ENCODE measurements at places on chromosomes 12 and 14.

DNA sequence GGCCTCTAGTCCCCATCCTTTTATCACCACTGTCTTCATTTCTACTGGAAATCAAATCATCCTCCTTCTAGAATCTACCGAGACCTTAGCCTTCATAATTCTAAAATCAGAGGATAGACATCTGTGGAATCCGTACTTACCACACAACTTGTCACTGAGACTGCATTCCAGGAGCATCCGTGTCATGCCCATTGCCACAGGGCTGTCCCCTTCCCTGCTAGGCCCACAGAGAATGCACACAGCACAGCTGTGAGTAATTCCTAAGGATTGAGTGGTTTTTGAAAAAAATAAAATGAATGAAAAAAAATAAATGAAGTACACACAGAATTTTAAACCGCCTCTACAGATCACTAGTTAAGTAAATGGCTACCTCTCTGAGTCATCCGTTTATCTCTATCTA lies 21.0 kb upstream of the MAGOHB start:
- DNase-seq, result no peak

- no peak for DNase-seq
Measured at GRCh38 chr12:53830631-53831030, 78.9 kb upstream of the CISTR start.

- DNase-seq, result no peak
Measured at GRCh38 chr12:1816730-1817348, 3.5 kb upstream of the LRTM2 start.

GRCh38 chr12:57258977-57259970 lies 8.3 kb upstream of the STAC3 start:
- DNase-seq, result no peak

DNA sequence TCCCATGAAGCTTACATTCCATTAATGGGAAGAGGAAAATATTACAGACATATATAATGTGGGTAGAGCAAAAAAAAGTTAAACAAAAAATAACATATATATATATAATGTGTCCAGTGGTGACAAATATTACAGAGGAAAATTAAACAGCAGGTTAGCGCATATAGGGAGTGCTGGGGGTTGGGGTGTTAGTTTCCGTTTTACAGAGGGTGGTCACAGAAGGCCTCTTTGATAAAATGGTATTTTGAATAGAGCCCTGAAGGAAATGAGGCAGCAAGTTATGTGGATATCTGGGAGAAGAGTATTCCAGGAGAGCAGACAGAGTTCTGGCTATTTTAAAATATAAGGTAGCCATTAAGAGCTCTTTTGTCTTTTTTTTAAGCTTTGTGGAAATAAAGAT lies 73.2 kb downstream of the DCAF5 start:
- no peak for DNase-seq

- DNase-seq, result no peak
Measured at GRCh38 chr12:49543914-49544815, 5.3 kb downstream of the KCNH3 start.

GRCh38 chr12:83408146-83408545 lies 721.4 kb downstream of the TMTC2 start:
- no peak for DNase-seq

- no peak for DNase-seq
Measured at GRCh38 chr14:54659365-54659764, 92.4 kb downstream of the SAMD4A start.

GRCh38 chr14:65360144-65360784 lies 52.3 kb upstream of the FUT8 start:
- no peak for DNase-seq

DNA sequence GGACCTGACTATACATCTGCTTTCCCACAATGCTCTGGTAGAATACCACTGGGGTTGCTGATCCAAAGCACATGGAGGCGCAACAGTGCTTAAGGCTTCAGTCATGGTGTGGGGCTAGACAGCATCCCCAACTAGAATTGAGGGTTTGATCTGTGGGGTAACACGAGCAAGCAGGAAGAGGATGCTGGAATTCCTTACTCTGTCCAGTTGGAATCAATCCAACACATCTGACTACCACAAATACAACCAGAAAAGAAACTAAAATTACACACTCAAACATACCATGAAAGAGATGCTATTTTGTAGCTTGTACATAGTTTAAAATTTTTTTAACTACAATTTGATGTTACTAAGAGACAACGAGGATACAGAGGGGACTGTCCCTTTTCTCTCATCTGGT lies 40.4 kb upstream of the GTF2A1 start:
- DNase-seq, result no peak

- DNase-seq, result no peak
Measured at GRCh38 chr14:104878582-104878981, 13.5 kb downstream of the CEP170B start.

All from T-cell (primary cell).